ENCODE measurements at places on chromosomes 5 and 9. TPM values are rescaled to one million over a fixed set of nuclear protein-coding genes. Genes with fewer than 3 reads are reported as not detected.

Gene TESK1
- total RNA-seq = 12.8 TPM

Gene SH3PXD2B
- total RNA-seq = 19.2 TPM

DNA sequence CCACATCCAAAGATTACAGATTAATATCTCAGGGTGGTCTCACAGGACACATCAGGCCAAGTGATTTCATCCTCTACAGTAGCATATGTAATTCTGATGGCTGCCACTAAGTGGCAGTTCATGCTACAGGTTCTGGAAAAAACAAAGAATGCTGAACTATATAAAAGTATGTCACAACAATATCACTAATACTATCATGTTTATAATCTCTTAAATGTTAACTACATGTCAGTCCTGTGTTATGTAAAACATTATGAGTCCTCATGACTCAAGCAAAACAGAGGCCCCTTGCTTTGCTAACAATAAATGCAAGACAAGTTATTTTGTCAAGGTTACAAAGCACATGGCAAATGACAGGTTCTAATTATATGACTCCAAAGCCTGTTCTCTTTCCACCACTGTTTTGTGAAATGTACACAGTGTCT lies 233.2 kb downstream of the FBXL17 start:
- peak; percentile 5 for DNase-seq

- no peak for DNase-seq
Observed at GRCh38 chr9:71072587-71072986, 48.8 kb downstream of the TRPM3 start.

DNA sequence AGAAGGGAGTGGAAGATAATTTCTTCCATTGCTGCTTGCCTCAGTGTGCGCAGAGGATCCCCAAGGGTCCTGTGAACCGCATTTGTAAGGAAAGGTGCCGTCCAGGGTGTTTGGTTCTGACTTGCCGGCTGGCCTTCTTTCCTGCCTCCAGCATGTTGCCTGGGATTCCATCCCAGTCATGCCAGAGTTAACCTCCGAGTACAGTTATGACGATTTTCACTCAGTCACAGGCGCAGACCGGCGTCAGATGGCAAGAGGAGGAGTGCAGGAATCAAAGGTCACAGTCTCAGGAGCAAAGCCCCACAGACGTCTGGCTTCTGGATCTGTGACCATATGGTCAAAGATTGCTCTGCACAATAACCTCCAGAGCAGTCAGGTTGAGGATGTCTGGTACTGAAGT lies 5.9 kb upstream of the GADD45G start:
- no peak for DNase-seq

GRCh38 chr5:3324421-3325101 lies 271.1 kb upstream of the IRX1 start:
- no peak for DNase-seq

Gene MEGF10
- total RNA-seq = 41.5 TPM

GRCh38 chr5:164501344-164501743 lies 995.9 kb downstream of the MAT2B start:
- DNase-seq = no peak

DNA sequence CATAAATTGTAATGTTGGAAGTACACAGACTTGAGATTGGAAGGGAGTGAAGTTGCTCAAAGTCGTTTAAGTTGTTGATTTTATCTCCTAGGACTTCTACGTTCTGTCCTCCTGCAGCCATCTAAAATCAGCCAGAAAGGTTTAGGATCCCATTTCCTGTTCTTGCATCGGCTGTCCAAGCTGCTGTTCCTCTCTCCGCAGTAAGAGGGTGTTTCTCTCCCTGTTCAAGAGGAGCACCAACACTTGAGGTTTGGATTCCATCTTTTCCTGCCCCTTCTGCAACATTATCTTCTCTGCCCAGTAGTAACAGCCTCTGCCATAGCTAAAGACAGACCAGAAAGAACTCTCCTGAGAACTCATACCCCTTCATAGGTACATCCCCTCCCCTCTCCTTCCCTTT lies 373.4 kb downstream of the GADD45G start:
- peak; percentile 31 for DNase-seq

Gene CREBRF
- total RNA-seq = 15.5 TPM

- DNase-seq = no peak
Observed at GRCh38 chr5:43150748-43151147, 30.0 kb downstream of the ZNF131 start.

Gene ADAM19
- 11.0 TPM for total RNA-seq

Gene ELAVL2
- total RNA-seq = 2.1 TPM

DNA sequence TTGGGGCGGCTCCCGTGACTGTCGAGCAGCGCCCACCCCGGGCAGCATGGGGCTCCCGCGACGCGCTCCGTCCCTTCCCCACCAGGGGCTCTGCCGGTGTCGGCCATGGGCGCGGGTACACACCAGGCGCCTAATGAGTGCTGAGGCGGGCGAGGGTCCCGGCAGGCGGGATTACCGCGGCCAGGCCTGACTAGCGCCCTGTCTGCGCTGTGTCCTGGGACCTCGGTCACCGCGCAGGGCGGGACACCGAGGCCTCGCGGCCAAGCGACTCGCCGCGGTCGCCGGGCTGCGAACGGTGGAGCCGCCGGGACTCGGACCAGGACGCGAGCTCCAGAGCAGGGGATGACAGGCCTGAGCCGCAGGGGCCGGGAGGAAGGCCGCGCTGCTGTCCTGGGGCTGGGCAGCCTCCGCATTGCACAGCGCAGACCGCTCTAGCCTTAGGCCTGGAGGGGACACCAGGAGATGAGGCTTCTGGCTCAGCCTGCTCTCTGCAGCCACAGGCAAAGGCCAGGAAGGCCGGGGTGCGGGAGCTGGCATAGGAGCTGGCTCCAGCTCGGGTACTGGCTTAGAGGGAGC lies 14.1 kb downstream of the LCN10 start:
- DNase-seq = no peak

Gene SMIM27
- 15.3 TPM for total RNA-seq

Gene LHX2
- 0.44 TPM for total RNA-seq

Measured in muscle of leg (tissue), 16 donors.